Mesenteric fat pad (tissue), 1 donor: ENCODE measurements at places on chromosomes 3 and 15.

DNA sequence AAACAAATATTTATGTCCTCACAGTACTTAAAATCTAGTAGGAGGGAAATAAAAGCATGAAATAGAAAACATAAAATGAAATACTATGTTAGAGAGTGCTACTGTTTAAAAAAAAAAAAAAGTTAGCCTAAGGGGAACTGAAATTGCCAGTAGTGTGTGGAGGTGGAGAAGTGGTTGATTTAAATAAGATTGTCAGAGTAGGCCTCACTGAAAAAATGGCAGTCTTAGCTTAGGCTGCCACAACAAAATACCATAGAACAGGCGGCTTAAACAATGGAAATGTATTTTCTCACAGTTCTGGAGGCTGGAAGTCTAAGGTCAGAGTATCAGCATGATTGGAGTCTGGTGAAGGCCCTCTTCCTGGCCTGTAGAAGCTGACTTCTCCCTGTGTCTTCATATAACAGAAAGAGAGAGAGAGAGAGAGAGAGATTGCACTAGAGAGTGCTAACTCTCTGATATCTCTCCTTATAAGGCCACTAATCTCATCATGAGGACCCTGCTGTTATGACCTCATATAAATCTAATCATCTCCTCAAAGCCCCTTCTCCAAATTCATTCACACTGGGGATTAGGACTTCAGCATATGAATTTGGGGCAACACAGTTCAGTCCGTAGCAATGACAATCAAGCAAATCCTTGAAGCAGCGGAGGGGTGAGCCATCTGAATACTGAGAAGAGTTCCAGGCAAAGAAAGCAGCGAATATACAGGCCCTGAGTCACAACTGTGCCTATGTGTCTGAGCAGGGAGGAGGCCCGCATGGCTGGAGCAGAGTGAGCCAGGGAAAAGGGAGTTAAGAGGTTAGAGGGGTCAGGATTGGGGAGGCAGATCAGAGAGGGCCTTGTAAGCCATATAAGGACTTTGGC lies 23.6 kb upstream of the LRRC34 start:
- no peak for DNase-seq

DNA sequence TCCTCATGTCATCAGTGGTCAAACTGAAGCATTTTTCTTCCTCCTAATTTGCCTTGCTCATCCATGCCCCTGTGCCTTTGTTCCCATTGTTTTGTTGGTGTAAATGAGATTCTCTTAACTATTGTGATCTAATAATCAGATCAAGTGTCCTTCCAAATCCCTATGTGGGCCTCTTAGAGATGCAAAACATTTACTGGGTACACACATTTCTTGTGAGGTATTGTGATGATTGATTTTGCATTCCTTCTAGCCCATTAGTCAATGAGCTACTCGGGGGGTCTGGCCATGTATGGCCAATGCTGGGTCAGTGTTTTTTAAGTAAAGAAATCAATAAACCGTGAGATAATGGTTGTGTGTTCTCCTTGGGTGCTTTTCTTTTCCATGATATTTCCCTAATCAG lies 580.4 kb downstream of the VGLL3 start:
- DNase-seq: no peak

GRCh38 chr15:65638681-65639089 lies 16.9 kb downstream of the SLC24A1 start:
- DNase-seq: no peak

DNA sequence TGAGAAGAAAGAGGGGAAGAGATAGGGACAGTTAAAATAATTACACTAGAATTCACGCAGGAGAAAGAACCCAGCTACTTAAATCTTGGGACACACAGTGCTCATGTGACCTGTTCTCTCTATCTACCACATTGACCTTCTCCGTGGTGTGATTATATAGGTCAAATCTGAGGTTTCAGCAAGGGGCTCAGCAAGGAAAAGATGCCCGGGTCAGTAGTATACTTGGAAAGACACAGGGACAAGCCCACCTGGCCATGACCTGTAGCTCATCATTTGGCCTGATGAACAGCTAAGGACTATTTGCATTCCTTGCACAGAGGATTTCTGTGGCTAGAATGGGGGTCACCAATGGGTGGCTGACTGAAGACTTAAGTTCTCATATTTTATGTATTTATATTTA lies 71.9 kb downstream of the SSR3 start:
- DNase-seq: no peak

DNA sequence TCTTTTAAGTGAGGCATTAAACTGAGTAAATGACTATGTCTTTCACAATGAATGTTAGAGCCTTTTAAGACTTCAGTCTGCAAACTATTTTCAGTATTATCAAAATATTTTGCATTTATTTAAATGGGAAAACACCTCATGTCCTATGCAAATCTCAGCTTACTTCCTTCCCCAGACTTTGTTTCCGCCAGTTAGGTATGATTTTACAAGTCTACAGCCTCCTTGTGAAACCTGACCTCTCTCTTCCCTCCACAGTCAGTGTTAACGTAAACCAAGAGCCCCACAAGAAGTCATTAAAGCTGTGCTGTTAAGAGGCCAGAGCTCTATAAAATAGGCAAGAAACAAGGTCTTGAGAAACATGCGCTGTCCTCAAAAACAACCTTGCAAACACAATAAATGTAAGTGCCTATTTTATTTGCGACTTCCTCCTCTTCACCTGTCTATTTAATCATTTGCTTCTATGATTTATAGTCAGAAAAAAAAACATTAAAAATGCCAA lies 48.3 kb downstream of the PRTG start:
- no peak for DNase-seq

- DNase-seq: no peak
These were observed 932.8 kb downstream of the IGSF11 start for GRCh38 chr3:118101891-118102290.

DNA sequence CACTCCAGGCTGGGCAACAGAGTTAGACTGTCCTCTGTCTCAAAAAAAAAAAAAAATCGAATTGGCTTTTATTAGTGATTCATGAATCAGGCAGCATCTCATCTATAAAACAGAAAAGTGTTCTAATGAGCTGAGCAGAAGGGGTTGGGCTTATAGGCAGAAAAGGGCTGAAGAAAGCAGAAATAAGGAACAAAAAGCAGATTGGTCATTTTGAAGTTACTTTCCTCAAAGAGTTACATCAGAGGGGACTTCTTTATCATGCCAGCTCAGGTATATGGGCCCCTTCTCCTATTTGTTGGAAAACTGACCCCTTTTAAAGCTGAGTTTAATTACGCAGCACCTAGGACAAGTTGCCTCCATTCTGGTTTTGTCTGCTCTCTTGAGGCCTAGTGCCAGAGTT lies 722 bp upstream of the POGLUT1 start:
- DNase-seq: no peak

- no peak for DNase-seq
These were observed 1.9 kb upstream of the PDIA5 start for GRCh38 chr3:123064914-123065313.

GRCh38 chr15:62524848-62525247 lies 359.8 kb upstream of the C2CD4B start:
- no peak for DNase-seq

GRCh38 chr3:115633467-115633866 lies 10.2 kb downstream of the GAP43 start:
- no peak for DNase-seq

GRCh38 chr3:179739816-179740594 lies 87.2 kb downstream of the USP13 start:
- no peak for DNase-seq

- DNase-seq: no peak
These were observed 190.6 kb downstream of the SHQ1 start for GRCh38 chr3:72657666-72658065.

DNA sequence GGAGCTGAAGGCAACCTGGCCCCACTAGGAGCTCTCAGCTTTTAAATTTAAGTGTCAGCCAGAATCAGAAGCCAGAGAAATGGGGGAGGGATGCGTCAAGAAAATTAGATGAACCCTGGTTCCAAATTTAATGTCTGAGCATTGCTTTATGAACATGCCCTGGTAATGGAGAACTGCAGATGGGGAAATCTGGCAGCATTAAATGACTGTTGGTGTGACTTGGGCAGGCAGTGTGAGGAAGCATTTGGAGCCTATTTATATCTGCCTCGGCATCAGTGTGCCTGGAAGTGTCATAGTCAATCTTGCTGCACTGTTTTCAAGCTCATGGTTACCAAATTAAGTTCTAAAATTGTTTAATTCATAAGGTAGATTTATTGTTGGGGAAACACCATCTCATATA lies 29.0 kb downstream of the NME9 start:
- no peak for DNase-seq

GRCh38 chr3:69005071-69005790 lies 8.3 kb downstream of the EOGT start:
- DNase-seq: no peak

DNA sequence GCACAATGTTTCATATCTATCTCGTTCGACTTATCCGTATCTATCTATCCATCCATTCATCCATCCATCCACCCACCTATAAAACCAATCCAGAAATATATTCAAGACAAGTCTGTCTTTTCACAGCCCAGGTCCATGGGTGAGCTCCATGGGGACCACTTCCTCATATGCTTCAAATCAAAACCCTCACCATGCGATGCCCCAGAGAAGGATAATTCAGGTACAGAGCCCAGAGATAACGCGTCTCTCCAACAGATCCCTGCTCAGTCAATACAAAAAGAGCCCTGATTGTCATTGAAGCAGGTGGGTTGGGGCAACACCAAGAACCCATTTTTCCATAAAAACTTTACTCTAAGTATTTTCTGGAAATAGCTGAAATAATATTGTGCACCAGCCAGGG lies 47.2 kb downstream of the PCSK6 start:
- no peak for DNase-seq

DNA sequence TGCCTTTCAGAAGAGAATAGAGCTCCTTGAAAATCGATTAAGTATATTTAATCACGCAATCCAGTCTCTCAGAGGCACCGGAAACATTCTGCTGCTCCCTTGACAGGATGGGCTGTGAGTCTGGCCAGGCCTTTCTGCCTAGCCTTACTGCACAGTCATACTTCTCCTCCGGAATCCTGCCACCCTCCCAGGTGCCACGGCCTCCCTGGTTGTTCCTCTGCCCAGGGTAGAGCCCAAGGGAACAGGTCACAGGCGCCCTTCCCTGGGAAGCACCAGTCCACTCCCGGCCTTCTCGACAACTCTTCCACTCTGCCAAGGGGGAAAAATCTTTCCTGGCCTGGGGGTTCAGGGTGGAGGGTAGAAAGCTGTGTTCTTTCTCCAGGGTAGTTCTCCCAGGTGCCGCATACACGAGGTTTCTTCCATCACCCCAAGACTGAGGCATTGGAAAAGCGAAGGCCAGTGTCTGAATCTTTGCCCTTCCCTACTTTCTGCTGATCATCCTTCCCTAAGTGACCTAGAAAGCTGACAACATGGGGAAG lies 17.4 kb upstream of the SYNM start:
- peak; percentile 47 for DNase-seq

DNA sequence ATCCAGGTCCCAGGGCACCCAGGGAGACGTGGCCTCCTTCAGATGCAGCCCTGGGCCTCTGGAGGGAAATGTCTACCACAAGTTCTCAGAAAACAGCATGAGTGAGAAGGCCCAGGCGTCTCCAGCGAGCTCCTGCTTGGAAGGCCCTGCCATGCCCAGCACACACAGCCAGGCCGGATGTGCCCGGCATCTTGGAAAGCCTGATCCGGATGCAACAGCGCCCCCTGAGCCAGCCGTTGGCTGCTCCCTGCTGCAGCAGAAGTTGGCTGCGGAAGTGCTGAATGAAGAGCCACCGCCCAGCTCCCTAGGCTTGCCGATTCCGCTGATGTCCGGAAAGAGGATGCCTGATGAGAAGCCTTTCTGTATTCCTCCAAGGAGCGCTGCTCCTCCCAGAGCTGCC lies 856 bp downstream of the NPAP1 start:
- no peak for DNase-seq

- DNase-seq: no peak
These were observed 81.4 kb downstream of the DNAJB8 start for GRCh38 chr3:128385080-128385832.

DNA sequence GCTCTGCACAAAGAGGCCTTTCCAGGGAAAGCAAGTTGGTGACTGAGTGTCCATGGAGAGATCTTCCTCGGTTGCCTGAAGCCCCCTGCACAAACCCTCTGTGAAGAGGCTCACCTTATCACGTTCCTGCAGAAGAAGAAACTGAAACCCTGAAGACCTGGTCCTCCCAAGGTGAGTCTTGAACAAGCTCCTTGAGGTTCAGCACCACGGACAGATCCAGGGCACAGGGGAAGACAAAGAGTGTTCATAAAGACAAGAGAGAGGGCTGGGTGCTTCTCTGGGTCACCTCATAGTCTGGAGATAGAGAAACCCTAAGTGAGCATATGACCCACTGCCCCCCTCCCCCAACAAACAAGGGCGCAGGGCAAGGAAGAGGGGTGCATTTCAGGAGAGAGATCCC lies 21.7 kb upstream of the TBC1D21 start:
- DNase-seq: peak; percentile 55

DNA sequence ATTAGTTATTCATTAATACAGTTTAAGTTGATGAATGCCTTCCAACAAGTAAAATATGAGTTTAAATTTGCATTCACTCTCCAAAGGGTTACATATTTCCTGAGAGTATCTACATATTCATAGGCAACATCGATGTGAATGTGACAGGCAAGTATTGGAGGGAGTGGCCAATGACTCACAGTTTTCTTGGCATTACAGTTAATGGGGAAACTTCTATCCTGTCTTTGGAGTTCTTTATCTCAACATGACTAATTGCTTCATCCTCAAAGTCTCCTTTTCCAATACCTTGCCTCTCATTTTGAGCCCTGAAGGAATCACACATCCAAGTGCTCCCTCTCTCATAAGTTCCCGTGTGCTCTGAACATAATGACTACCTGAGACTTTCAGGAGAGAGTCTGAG lies 439.7 kb upstream of the FRG2C start:
- DNase-seq: no peak

DNA sequence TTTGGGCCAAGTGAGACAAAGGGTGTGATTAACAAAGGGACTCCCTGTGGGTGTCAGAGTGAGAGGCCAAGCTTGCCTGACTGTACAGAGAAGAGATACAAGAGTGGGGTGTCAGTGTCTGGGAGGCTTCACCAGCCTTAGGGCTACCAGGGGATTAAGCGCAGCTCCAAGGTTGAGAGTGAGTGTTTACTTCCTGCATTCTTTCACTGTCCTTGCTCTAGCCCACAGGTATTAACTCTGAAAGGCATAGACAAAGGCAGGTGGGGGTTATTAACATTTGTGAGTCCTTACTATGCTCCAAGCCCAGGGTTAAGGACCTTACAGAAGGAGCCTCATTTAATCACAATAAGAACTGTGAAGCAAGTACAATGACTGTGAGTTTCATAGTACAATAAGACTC lies 107.6 kb downstream of the IL20RB start:
- no peak for DNase-seq

DNA sequence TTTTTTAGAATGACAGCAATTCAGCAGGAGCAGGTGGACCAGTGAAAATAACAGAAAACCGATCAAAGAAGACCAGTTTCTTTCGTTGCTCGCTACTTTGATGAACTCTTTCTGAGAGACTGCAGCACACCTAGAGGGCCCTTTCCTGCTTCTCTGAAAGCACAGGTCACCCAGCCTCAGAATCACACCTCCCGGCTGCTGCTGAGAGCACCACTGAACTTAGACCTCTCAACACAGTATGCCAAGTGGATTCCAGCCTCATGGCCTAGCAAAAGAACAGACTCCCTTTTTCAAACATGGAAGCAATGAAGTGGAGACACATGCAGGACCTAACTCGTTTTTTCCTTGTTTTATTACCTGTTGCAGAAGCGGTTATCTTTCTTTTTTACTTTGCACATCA lies 13.9 kb upstream of the APH1B start:
- no peak for DNase-seq
